NCI-H1092 (cell line): ENCODE measurements at places on chromosomes 5 and 9.

DNA sequence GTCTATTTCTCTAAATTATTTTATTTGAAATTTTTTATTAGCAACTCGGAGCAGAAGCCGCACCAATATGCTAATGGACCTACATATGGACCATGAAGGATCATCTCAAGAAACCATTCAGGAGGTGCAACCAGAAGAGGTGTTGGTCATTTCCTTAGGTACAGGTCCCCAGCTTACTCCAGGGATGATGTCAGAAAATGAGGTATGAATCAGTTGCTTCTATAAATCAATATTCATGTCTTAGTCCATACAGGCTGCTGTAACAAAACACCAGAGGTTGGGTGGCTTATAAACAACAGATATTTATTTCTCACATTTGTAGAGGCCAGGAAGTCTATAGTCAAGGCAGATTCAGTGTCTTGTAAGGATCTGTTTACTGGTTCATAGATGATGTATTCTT lies 50.8 kb downstream of the GAPVD1 start:
- no peak for DNase-seq

DNA sequence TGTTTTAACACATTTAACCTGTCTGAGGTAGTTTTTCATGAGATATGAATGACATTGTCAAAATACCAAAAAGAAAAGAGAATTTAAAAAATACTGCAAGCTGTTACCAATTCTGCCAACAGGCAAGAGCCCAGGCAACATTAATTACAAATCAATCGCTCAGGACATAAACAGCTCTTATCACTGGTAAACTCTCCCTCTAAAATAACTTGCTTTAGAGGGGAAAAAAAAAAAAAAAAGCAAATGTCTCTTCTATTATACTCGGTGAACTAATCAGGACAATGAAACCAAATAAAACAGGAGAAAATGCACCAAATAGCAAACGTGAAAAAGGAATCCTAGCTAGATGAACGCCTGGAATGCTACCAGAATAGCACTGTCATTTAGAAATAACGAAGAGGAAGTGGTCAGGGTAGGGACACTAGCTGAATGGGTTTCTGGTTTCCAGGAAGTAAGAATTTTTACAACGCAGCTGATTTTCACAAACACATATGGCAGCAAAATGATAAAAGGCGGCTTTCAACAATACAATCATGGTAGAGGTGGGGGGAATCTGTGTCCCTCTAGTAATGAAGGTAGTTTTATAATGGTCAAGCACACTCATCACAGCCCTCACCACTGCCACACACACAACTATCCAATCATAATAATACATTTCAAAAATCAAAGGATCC lies 94.9 kb downstream of the DENND1A start:
- no peak for DNase-seq

GRCh38 chr9:69143291-69143690 lies 30.8 kb upstream of the TJP2 start:
- DNase-seq = no peak

DNA sequence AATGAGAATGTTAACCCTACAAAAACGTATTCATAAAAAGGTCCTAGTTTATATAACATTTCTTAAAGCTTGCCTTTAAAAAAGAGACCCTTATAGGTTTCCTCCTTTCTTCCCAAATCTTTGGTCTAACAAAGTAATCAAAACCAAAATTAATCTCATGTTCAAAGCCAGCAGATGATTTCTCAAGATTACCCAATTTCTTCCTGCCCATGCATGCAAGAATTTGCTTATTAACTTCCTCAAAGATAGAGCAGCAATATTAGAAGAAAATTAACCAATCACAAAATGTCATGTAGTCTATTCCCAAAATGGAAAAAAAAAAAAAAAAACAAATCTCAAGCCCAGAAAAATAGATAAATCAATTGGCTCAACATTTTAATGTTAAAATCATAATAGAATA lies 114.9 kb downstream of the MLLT3 start:
- DNase-seq = no peak

DNA sequence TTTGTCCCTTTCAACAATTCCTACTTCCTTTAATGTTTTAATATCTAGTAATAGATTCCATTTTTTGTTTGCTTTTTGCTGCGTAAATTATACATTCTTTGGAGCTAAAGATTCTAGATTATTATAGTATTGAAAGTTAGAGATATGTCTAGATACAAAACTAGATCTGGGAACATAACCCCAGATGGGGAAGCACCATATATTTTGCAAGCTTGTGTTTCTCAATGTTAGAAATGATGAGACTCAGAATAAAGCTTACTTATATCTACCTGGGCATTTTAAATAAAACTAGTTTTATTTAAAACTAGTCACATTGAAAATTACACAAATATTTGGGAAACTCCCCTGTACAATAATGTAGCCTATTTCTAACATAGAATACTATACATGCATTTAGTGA lies 32.2 kb downstream of the TRIO start:
- DNase-seq = no peak

DNA sequence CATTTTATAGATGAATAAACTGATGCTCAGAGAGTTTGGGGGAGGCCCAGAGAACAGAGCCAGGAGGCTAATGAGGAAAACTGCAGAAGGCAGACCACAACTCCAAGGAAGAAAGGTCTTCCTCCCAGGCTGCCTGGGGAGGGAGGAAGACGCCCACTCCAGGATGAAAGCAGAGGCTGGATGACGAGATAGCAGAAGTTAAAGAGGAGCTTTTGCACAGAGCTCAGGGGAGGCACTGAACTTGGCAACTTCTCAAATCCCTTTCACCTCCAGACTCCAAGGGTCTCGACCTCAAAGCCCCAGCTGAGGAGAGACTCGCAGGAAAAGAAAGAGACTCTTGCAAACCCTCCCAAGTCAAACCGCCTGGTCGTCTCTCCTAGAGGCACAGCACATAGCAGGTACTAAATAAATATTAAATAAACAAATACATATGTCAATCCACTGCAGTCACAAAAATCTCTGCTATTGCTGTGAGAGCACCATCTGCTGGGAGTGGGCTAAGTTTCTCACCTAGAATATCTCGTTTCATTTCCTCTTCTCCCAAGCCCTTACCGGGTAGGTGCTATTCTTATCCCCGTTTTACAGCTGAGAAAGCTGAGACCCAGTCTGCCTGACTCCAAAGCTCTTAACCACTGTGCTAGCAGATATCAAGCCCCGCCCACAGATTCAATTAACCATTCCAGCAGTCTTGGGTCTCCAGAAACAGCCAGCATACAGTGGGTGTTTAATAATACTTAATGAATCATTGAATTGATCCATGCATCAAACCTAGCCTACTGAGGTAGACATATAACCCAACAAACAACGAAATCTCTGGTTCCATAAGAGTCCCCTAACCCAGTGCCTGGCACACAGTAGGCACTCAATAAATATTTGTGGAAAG lies 97.8 kb upstream of the HAND1 start:
- no peak for DNase-seq
